ENCODE measurements at places on chromosomes 5 and 9.

- no peak for DNase-seq
These were observed 364.6 kb upstream of the TRPC7 start for GRCh38 chr5:136729901-136730355.

DNA sequence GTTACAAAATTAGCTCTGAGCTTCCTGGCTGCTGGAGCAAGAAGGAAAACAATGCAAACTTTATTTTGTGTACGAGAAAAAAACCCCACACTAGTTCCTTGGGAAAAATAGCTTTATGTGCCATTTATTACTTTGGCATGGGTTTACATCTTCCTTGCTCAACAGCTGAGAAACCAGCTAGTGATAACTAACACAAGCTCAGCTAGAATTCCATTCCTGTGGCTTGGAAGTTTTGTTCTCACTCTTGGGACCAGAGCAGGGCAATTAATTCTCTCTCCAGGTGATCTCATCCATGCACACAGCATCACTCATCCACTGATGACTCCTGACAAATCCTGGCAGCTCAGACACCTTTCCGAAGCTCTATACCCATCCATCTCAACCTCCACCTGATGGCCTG, 104.1 kb downstream of the CRB2 start:
- DNase-seq = no peak

GRCh38 chr9:138050472-138051330, 173.1 kb downstream of the CACNA1B start:
- no peak for DNase-seq

- DNase-seq = no peak
These were observed 609.4 kb upstream of the COX7C start for GRCh38 chr5:86008293-86008692.

DNA sequence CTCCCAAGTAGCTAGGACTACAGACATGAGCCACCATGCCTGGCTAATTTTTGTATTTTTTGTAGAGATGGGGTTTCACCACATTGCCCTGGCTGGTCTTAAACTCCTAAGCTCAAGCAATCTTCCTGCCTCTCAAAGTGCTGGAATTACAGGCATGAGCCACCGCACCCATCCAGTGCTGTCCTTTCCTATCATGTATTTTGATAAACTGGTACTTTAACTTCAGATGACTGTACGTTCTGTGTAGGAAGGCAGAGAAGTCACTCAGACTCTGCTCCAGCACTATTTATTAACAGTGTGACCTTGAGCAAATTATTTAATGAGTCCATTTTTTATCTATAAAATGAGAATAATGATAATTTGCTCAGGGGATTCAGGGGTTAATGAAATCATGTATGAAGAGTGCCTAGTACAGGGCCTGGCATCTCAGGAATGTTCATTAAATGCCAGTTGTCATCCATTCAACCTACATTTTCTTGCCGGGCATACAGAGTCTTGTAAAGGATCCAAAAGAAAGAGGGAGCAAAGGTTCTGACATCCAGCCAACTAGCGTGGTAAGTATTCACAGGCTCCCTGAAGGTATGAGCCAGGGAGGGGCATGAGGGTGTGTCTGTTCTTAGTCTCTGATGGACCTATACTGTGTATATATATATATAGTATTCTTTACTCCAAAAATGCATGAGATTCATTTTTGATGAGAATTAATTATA, 201.9 kb downstream of the PBX3 start:
- DNase-seq = no peak

GRCh38 chr9:79120941-79121340, 450.8 kb upstream of the TLE4 start:
- DNase-seq = no peak

DNA sequence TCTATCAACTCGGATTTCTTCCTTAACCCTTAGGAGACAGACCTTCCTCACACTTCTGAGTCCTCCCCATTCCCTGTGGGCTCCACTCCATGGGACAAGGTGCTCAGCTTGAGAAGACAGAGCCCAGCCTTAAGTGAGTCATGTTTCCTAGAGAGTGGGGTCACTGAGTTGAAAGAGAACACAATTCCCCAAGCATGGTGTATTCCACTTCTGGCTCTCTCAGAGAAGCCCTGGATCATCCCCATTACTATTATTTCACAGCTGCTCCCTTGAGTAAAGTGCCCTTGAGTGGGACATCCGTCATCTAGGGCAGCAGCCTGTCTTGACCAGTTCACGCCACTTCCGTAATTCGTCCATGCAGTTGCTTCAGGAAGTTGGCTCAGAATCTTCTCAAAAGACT, 604.8 kb downstream of the BNC2 start:
- no peak for DNase-seq

DNA sequence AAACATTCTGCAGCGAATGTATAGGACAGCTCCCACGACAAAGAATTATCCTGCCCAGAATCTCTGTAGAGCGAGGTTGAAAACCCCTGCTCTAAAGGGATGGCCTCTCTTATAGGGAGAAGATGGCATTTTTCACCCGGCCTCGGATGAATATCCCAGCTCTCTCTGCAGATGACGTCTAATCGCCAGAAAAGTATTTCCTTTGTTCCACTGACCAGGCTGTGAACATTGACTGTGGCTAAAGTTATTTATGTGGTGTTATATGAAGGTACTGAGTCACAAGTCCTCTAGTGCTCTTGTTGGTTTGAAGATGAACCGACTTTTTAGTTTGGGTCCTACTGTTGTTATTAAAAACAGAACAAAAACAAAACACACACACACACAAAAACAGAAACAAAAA, 17.4 kb upstream of the RARS1 start:
- DNase-seq = no peak

DNA sequence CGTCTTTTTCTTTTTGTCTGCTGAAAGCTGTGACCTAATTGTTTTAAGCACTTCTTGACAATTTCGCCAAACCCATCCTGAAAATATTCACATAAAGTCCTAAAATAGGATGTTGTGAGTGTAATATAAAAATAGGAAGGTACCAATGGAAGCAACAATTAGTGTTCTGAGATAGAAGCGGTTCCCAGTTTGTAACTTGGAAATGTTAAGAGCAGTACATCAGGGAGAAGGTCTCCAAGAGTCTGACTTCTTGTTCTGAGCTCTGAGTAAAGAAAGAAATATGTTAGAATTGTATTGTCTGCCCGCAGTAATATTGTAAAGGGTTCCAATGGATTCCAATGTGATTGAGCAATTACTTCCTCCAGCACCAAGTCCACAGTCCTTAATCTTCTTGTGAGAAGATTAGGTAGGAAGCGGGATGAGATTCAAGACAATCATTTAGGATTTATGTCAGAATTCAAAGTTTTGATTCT, 3.9 kb downstream of the VCAN start:
- no peak for DNase-seq

DNA sequence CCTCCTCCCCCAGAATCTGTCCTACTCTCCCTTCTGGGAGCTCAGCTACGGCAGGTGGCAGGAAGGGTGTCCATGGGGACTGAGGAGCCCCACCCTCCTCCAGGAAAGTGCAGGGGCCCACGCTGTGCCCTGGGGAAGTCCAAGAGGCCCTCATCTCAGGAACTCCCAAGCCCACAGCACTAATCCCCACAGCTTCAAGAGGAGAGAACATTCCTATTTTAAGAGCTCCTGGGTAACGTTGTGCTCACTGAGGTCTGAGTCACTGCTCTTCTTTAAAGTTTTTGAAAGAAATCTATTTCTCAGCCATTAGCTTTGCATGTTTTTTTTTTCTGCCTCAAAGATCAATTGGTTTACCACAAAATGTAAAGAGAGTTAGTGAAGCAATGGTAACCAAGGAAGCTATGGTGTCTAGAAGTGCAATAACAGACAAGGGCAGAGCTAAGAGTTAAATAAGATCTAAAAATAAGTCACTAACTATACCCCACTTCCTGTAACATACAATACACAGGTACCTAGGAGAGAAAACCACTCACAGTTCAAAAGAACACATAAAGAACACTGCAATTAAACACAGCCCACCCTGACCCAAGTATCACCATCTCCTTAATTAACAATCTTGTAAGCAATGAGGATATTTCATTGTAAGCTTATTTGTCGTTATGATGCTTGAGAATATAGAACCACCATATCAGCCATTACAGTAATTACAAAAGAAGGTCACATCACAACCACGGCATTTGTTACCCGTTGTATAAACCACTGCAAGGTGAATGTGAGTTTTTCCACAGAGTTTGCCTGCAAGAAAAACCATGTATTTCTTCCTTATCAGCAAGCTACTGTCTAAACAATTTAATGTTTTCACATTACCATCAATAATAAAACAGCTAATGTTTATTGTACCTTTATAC, 382.3 kb upstream of the SLC30A5 start:
- no peak for DNase-seq

DNA sequence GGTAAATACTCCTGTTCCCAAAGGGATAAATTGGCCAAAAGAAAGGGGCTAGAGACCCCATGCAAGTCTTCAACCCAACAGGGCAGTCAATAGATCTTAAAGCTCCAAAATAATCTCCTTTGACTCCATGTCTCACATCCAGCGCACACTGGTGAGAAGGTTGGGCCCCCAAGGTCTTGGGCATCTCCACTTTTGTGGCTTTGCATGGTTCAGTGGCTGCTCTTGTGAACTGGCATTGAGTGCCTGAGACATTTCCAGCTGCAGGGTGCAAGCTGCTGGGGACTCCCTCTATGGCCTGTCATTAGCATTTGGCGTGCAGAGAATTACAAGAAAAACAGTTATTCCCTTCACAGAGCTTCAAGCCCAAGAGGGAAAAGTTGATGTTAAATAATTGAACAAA, 224.7 kb downstream of the MTRR start:
- no peak for DNase-seq

DNA sequence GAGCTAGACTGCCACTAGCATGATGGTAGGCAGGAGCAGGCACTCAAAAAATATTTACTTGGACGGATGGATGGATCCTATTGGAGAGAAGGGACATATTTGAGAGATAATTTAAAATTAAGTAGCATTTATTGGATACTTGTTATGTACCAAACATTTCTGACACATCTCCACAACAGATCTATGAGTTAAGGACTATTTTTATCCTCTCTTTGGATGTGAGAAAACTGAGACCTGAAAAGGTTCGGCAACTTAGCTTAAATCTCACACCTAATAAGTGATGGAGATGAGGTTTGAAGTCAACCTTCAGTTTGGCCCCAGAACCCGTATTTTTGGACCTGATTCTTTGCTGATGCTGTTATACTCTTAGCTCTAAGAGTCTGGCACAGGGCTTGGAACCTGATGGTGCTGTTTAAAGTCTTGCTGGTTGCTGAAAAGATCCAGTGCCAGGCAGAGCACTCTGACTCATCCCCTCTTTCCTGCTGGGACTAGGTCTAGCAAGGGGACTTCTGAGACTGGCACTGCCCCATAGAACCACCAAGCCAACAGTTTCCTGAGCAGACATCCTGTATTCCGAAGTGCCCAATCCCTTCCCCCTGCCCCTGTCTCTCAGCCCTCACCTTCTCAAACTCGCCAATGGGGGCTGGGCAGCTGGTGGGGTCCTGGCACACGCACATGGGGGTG, 15.6 kb downstream of the SPARC start:
- no peak for DNase-seq

DNA sequence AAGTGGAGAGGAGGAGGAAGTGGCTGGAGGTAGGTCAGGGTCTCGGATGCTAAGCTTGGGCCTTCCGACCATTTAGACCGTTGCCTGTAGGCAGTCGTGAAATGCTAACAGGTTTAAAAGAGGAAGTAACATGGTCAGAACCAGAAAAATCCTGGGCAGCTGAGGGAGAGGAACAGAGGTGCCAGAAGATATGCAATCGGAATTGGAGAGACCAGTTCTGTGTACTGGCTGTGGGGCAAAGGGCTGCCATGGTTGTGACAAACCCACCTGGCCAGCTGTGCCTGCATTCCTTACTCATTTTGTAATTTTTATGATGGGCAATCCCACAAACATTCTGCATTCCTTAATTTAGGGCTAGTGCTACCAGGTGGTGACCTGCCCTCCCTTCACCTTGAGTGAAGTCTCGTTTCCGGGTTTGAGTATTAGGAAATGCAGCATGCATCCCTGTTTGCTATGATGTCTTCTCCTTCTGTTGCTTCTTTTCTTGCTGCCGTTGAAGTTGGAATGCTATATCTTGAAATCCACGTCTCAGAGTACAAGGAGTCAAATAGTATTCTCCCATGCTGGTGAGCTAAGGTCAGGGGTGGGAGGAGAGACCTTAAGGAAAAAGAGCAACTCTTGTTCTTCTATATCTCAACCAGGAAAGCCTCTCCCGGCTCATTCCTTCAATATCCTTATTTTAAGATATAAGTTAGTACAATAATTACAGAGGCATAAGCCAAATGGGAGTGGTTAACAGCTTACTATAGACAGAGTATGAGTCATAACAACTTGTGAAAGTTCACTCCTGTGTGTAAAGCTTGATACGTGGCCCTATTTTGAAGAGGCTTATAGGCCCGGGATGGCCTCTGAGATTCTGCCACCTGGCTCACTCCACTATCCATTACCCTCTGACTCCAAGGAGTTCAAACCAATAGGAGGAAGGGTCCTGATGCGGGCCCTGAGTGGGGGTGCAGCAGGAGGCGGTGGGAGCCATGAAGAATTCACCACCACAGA, 37.0 kb downstream of the B4GALT1 start:
- DNase-seq = no peak

- DNase-seq = no peak
These were observed 84.7 kb downstream of the PARP8 start for GRCh38 chr5:50751064-50751657.

DNA sequence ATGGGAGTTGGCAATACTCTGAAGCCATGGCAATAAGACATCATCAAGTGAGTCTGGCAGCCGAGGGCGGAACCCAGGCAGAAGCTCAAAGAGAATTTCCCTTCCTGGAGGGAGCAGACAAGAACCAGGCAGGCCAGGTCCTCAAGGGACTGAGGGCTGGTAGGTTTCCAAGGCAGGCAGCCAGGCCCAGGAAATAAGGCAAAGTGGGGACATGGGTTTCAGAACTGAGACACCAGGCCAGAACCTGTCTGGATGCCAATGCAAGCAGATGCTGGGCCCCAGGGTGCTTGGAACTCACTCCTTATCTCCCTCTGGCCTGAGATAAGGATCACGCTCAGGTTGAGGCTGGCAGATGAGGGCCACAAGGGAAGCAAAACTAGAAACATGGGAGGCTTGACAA, 8.9 kb downstream of the TSSK1B start:
- no peak for DNase-seq

DNA sequence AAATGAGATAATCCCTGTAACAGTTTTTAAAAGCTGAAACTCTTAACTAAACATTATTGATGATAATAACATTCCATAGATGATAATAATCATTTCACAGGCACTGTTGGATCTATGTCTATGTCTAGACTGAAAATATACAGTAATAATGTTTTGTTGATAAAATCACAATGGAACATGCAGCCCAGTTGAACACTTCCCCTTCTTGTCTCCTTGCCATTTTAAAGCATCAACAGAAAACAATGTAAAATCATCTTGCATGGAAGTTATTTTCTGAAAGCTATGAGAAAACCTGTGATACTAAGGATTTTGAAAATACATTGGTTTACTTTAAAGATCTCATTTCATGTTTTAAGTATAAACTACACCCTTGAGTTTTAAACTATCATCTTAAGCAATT, 1.9 kb downstream of the GAPT start:
- no peak for DNase-seq

GRCh38 chr5:133409210-133409674, 203.1 kb downstream of the FSTL4 start:
- DNase-seq = no peak

GRCh38 chr9:14348373-14349145, 34.6 kb upstream of the NFIB start:
- DNase-seq = no peak

GRCh38 chr5:3373391-3373790, 222.2 kb upstream of the IRX1 start:
- no peak for DNase-seq

Measured in stimulated activated CD4-positive, alpha-beta T cell treated with anti-CD3 and anti-CD28 coated beads, Interleukin-4, amount 100 ng/mL, for 48 hours (primary cell).